ENCODE measurements at places on chromosomes 1 and 21.

- DNase-seq = no peak
Measured at GRCh38 chr1:63073309-63074306, 248.8 kb upstream of the FOXD3 start.

GRCh38 chr21:14763695-14764064, 217.6 kb upstream of the SAMSN1 start:
- no peak for DNase-seq

GRCh38 chr1:28286111-28286510, 26.8 kb downstream of the SESN2 start:
- DNase-seq = no peak

GRCh38 chr1:20323613-20323920, 32.9 kb downstream of the VWA5B1 start:
- no peak for DNase-seq
